ENCODE measurements at places on chromosomes 16 and 17. TPM values are rescaled to one million over a fixed set of nuclear protein-coding genes. Genes with fewer than 3 reads are reported as not detected.

IGF2BP1 gene
- total RNA-seq = 4.0 TPM

BCL6B gene
- total RNA-seq = 0.05 TPM

RNFT1 gene
- total RNA-seq = 10.1 TPM

CNTD1 gene
- total RNA-seq = 3.8 TPM

CMTM2 gene
- total RNA-seq = not detected

TMEM114 gene
- total RNA-seq = not detected

NACA2 gene
- 0.25 TPM for total RNA-seq

HID1 gene
- total RNA-seq = 0.86 TPM

DNA sequence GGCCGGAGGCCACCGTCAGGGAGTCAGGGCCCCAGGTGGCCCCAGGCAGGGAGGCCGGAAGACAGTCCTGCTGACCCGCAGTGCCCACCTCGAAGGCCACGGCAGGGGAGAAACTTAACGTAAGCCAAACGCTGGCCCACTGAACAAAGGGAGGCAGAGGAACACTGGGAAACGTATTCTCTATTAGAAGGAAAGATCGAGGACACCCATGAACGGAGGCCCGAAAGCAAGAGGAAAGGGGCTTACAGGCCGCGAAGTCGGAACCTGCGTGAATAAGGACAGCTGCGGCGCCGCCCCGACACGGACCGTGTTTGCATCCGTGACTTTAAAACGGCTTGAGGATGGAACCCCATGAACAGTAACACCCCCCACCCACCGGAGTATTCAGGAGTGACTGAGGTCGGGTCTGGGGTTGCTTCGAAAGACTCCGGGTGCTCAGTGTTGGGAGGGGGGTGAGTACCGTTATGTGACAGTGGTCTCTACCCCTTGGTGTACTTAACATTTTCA, 102.4 kb upstream of the METRNL start:
- ATAC-seq = no peak

- no peak for ATAC-seq
Measured at GRCh38 chr16:74641969-74642368, 24.7 kb downstream of the RFWD3 start.

DNA sequence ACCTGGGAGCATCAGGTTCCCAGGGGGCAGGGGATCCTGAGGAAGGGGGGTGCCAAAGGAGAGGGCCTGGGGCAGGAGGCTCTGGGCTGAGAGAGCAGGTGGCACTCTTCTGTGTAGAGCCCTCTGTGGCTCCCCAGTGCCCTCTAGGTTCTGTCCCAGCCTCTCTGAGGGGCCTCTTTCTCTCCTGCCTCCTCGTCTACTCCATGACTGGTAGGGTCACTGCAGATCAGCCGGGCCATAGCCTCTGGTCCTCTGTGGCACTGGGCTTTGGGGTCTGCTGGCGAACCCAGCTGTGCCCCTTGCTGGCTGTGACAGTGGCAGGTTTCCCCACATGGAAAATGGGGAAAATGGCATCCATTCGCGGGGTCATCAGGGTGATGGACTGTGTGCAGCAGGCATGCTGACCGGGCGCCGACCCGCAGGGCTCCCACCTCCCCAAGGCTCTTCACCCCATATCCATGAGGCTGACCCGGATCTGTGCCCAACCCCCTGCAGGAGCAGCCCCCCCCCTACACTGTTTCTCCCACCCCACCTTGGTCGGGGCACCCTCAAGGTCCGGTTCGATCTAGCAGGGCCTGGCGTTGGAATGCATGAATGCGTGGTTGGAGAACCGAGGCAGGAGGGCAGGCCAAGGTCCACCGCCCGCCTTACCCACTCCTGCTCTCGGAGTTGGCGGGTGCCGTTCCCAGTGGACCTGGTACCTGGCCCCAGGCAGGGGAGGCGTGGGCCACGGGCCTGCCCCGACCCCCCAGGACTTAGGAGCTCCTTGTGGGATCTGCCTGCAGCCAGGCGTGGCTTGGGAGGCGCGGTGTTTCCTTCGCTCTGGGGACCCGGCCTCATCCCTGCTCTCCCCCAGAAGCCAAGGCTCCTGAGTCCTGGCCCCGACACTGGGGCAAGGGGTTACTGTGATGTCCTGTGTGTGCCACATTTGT, 6.5 kb downstream of the GLIS2 start:
- ATAC-seq = no peak

GRCh38 chr16:17836868-17837602, 366.3 kb upstream of the XYLT1 start:
- peak; percentile 93 for ATAC-seq

- ATAC-seq = no peak
Measured at GRCh38 chr17:77163511-77164280, 22.9 kb downstream of the SEC14L1 start.

- ATAC-seq = no peak
Measured at GRCh38 chr17:13576661-13577526, 24.8 kb downstream of the HS3ST3A1 start.

DNA sequence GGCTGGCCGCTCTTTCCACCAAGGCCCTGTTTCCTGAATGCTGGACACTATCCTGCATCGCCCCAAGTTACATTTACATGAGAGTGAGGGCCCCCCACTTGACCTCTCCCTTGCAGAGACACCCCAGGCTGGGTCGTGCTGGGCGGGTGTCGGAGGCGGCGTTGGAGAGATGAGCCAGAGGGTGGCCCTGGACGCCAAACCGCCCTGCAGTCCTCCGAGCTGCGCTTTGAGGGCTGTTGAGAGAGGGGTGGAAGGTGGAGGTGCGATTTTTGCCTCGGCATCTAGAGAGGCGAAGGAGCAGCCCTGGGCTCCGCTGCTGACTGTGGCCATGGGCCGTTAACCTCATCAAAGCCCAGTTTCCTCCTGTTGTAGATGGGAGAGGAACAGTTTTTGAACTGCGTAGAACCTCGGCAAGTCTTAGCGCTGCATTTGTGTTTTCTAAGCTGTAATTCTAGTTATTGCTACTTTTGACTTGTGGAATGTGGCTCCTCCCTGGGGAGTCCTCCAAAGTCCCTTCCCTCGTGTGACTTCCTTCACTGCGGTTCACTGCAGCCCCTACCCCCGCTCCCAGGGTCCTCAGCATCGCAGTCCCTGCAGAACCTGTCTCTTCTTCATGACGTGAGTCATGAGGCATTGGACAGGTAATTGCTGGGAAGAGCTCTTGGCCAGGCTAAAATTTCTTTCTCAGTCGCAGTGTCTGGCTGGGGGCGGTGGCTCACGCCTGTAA, 986 bp upstream of the ELOB start:
- ATAC-seq = peak; percentile 20

GRCh38 chr17:29145289-29146073, 34.7 kb downstream of the MYO18A start:
- ATAC-seq = peak; percentile 4

DNA sequence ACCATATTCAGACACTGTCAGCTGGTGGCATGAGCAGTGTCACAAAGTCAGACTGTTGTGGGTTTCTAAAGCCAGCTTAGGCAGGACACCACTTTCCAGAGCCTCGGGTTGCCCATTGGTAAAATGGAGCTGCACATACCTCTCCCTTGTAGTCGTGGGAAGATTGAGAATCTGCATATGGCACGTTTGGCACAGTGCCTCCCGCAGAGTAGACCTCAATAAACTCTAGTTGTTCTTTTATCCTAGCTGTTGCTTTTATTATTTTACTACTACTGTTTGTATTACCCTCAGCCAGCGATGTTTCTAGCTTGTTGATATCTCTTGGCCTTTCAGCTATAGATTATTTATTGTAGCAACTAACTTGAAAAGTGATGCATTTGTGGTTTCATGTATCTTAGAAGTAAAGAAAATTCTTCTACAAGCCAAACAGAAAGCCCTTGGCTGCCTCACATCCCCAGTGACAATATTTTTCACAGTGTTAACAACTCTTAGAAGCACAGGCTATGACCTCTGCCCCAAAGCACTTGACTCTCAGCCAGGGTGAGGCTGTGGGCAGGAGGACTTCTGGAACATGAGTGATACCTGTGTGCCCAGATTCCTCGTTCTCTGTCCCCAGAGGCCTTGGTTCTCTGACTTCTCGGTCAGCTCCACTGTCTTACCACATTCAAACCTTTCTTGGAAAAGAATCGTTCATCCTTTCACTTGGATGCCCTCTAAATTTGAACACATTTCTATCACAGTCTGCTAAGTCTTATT, 351.6 kb downstream of the SNX29 start:
- ATAC-seq = no peak
